ENCODE measurements at places on chromosomes 7 and 10. TPM values are rescaled to one million over a fixed set of nuclear protein-coding genes. Genes with fewer than 3 reads are reported as not detected.

ITPRID1 gene
- not detected for polyA plus RNA-seq

LRIT1 gene
- polyA plus RNA-seq, result not detected

HGF gene
- 0.82 TPM for polyA plus RNA-seq

ABCB1 gene
- not detected for polyA plus RNA-seq

VAX1 gene
- not detected for polyA plus RNA-seq

HHEX gene
- 0.43 TPM for polyA plus RNA-seq

NRBF2 gene
- polyA plus RNA-seq, result 28.1 TPM

CHN2 gene
- polyA plus RNA-seq, result 16.0 TPM
